ENCODE measurements at places on chromosomes 1 and 21. TPM values are rescaled to one million over a fixed set of nuclear protein-coding genes. Genes with fewer than 3 reads are reported as not detected.

The AIM2 gene
- 0.13 TPM for total RNA-seq

The NOC2L gene
- 96.8 TPM for total RNA-seq

The TOR1AIP1 gene
- 38.9 TPM for total RNA-seq

The ADCY10 gene
- total RNA-seq = 1.2 TPM

The UTP25 gene
- 5.7 TPM for total RNA-seq

The PDPN gene
- total RNA-seq = 15.3 TPM

The TDRD5 gene
- under 0.01 TPM for total RNA-seq

The CCDC185 gene
- total RNA-seq = not detected

The TMEM125 gene
- not detected for total RNA-seq

The DFFB gene
- 13.2 TPM for total RNA-seq

The TSPEAR gene
- total RNA-seq = not detected

The PRKAA2 gene
- total RNA-seq = 2.5 TPM
